AML-193 (cell line): ENCODE measurements at places on chromosomes 7 and 10.

GRCh38 chr7:151630851-151631569 is 111.3 kb upstream of the RHEB start:
- DNase-seq: peak; percentile 5

GRCh38 chr10:20418286-20418685 is 478.8 kb downstream of the NEBL start:
- no peak for DNase-seq

GRCh38 chr7:106613848-106614560 is 47.0 kb downstream of the CCDC71L start:
- DNase-seq: no peak

DNA sequence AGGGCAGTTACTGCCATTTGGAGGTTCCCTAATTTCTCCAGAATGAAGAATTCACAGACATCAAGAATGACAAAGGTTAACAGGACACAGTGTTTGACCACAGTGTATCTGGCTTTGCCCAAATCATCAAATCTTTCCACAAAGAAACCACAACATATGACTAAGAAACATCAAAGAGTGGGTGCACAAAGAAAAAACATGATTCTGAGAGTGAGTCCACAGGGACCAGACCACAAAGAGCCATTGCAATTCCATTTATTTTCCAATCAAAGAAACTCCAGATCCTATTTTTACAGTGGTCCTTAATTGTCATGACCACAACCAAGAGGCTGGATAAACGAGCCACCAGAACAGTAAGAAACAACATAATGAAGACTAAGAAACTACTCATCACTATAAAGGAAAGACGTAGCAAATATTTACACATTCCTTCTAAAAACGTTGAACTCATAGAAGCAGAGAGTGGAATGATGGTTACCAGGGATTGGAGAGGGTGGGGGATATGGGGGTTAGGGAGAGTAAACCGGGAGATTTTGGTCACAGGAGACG is 286.5 kb downstream of the DOCK4 start:
- no peak for DNase-seq

- DNase-seq: no peak
Observed at GRCh38 chr10:104931612-104932134, 290.6 kb downstream of the SORCS3 start.

DNA sequence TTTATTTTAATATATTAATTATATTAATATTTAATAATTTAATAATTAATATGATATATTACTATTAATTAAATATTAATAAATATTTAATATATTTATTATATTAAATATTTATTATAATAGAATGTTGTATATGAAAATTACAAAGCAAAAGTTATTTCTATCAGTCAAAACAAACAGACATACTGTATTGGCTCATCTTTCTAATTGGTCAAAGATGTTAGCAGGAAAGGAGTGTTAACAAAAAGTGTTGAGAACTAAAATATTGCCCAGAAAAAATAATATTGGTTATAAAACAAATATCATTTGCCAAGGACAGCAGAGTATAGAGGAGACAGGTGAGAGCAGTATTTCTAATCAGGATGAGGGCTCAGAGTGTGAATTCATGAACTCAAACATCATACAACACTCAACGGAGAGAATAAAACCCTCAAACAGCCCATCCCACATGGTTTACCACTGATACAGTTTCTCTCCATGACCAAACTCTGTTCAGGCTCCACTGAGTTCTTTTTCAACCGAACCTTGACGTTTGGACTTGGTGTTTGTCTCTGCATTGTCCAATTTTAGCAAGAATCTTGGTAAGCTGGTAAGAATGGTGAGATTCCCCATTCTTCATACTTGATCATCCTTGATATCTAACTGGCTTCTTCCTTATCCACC is 58.0 kb downstream of the TSPAN12 start:
- no peak for DNase-seq

DNA sequence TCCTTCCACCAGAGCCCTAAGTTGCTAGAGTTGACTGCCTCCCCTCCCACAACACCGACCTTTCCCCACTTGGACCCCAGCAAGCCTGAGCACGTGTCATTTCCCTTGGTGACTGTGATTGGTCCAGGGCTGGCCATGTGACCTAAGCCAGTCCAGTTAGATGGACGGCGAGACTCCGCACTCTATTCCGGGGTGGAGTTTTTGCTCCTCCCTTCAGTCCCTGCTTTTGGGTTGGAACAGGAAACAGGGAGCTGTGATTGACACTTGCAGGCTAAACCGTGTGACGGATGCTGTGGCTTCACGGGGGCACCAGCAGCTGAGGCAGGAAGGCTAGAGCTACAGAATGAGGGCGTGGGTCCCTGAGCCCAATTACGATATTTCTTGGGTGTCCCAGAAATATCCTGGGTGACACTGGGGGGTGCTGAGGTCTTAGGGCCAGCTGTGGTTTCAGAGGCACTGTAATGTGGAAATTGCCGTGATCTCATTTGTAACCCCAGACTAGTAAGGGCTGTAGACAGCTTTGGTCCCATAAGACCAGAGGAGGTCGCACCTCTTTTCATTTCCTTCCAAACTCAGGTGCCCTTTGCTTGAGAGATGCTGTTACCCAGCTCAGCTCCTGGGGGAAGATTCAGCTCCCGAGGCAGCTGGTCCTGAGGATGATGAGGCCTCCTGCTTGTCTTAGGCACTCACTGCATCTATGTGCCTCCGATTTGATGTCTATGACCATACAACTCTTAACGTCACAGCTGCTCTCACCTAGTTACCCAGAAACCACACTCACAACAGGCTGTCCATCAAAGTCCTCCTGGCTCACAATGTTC is 102.7 kb upstream of the NPTX2 start:
- no peak for DNase-seq

DNA sequence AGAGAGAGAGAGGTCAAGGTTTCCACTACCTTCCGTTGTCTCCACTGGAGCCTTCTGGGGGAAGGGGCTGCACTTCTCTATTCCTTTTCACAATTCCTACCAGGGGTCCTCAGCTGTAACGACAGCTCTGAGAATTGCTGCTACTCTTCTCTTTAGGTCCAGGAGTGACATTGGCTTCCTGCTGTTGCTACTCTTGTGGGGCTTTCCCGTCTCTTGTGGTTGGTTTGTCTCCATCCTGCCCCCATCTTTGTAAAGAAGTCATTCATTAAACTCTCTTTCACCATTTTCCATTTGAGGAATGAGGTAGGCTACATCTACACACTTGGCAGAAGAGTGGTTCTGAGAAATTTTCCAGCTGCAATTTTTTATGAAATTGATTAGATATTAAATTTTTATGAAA is 238.8 kb upstream of the LYZL1 start:
- no peak for DNase-seq

DNA sequence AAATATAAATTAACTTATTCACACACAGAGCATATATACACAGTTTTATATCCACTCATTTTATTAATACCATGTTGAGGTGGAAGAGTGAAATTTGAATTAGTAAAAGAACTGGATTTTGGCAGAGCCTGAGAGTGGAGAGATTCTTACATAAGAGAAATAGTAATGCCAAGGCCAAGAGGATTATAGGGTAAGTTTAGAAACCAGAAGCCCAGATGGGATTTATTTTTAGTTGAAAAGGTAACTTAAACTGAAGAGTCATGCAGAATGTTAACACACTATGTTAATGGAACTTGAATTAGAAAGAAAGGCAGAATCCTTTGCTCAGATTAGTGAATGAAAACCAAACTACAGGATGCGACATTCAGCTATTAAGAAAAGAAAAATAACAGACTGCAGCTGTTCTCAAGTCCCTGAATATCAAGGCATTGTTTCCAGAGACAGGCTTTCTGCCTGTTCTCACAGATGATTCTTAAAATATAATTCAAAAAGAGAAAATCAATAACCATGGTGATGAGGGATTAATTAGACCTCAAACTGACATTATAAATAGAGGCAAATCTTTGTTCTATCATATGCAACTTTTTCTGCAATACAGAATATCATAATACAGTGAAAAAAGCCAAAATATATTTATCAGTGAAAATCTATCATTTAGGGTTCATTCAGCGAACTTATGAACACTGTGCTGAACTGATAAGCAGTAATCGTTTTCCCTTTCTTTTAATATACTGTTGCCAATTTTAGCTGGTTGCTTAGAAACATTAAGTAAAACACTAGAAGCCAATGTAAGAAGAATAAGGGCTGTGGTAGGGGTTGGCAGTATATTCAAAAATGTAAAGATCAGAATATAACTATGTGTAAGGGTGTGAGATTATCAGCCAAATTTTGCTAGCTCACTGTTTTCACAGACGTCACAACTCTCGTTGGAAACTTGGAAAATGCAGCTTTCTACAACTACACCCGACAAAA is 34.4 kb downstream of the HECTD2 start:
- DNase-seq: no peak

- peak; percentile 10 for DNase-seq
Observed at GRCh38 chr7:100632951-100633717, 8.2 kb downstream of the TFR2 start.

- DNase-seq: no peak
Observed at GRCh38 chr7:135802697-135803096, 54.1 kb upstream of the FAM180A start.

DNA sequence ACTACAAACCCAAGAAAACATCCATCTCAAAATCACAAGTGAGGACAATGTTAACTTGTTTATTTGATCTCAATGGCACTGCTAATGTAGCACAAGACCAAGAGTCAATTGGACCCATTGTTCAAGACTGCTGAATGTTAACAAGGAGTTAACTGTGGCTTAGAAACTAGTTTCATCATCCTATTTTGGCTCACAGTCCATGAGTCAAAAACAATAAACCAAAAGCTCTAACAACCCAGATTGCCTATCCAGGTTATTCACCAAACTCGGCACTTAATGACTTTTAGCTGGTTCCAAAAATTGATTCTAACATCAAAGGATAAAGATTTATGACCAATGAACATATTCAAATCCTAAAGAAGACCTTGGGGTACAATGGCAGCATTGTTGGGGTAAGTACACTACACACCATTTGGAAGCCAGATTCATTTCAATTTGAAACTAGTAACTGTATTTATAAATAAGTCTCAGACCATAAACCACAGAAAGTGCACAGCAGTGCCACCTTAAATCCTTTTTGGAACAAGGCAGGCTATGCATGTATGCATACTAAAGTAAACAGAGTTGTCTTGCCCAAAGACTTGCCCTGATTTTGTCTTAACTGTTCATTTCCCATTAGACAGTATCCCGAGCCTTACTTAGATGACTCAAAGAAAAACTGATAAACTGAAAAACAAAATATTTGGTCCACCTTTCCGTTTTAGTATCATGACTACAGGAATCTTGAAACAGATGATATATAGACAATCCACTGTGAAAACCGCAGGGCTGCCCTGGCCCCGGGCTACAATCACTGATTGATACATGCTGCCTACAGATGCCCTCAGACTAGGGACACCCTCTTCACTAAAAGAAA is 84.5 kb downstream of the SRPK2 start:
- DNase-seq: no peak

- no peak for DNase-seq
Observed at GRCh38 chr10:86663576-86664339, 4.6 kb upstream of the LDB3 start.

- no peak for DNase-seq
Observed at GRCh38 chr7:71497256-71497946, 365.5 kb downstream of the GALNT17 start.

DNA sequence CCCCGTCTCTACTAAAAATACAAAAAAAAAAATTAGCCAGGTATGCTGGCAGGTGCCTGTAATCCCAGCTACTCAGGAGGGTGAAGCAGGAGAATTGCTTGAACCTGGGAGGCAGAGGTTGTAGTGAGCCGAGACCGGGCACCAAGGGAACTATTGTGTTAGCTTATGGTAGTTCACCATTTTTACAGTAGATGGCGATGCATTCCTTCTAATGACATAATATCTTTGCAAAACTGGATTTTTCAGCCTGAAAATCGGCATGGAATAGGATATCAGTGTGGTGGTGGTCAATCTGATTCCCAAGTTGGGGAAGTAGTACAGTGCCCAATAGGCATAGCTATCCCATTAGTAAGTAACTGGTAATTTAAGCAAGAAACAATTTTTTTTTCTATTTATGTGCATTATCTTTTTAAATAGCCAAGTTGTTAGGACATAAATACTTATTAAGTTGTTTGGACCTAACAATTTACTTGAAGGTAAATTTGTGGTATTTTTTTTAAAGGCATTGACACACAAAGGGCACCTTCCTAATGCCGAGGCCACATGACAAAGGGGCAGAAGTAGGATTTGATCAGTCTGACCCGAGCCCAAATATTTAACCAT is 17.6 kb upstream of the IMPDH1 start:
- peak; percentile 60 for DNase-seq

DNA sequence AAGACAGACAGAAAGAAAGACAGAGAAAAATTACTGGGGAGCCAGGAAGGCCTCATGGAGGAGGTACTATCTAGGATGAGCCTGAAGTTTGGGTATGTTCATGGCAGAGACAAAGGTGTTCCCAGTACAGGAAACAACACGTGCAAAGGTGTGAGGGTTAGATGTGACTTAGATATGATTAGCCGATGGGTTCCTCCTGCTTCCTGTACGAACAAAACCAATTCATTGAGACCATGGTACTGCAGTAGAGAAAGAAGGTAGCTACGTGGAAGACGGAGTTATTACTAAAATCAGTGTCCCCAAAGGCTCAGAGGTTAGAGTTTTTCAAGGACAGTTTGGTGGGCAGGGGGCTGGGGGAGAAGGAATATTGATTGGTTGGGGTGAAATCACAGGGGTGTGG is 55.2 kb upstream of the CHST3 start:
- no peak for DNase-seq

DNA sequence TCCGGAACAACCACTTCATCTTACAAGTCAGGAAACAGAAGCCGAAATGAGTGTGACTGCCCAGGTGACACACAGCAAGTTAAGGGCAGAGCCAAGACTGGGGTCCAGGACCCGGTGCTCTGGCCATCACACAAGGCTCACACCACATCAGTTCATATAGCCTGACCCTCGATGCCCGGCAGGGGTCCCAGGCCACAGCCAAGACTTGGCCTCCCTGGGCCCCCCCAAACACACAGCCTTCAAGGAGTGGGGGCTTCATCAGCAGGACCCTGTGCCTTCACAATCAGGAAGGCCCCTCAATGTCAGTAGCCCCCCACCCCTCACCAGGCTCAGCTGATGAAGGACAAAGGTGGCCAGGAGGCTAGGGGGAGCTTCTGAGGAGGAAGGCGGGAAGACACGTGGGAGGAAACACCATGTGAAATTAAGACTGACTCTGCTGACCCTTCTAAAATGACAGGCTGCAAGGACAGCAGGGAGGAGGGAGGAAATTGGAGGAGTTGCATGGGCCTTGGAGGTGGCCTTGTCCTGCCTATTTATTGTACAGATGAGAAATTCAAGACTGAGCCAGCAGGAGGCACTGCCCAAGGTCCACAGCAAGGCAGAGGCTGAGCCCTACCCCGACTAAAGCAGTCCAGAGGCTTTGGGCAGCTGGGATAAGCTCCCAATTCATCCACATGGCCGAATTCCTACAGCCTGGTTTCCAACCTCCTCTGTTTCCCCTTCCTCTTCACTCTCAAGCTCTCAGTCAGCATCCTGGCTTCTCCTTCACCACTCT is 216.1 kb upstream of the ZMIZ1 start:
- no peak for DNase-seq

GRCh38 chr7:17654940-17655339 is 285.4 kb downstream of the SNX13 start:
- no peak for DNase-seq

- DNase-seq: no peak
Observed at GRCh38 chr7:146659732-146660131, 543.1 kb downstream of the CNTNAP2 start.
